Activated effector memory CD4-positive, alpha-beta T cell treated with Interleukin-2 at 50 U/mL for 16 hours (primary cell): ENCODE measurements at places on chromosomes 2 and 18.

DNA sequence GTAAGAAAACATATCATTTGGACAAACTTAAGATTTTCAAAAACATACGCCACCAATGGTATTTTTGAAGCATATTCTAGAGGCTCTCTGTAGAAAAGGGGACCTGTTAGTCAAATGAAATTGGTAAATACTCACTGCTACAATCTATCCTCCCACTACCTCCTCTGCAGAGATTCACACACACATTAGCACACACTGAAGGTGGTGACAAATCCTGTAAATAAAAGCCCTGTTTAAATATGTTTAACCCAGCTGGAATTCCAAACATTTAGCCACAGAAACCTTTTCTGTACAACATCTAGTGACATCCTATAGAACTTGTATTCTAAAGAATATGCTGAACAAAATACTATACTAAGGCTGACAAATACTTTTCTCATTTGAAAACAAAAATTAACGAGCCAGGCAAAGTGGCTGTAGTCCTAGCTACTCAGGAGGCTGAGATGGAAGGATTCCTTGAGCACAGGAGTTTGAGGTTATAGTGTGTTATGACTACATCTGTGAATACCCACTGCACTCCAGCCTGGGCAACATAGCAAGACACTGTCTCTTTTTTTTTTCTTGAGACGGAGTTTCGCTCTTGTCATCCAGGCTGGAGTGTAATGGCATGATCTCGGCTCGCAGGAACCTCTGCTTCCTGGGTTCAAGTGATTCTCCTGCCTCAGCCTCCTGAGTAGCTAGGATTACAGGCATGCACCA, 25.9 kb downstream of the ALS2 start:
- no peak for DNase-seq

GRCh38 chr18:68847219-68847837, 49.4 kb downstream of the CCDC102B start:
- DNase-seq, result no peak

GRCh38 chr2:240670402-240670801, 12.3 kb downstream of the AQP12B start:
- no peak for DNase-seq

GRCh38 chr2:158025255-158025996, 76.2 kb upstream of the UPP2 start:
- no peak for DNase-seq

DNA sequence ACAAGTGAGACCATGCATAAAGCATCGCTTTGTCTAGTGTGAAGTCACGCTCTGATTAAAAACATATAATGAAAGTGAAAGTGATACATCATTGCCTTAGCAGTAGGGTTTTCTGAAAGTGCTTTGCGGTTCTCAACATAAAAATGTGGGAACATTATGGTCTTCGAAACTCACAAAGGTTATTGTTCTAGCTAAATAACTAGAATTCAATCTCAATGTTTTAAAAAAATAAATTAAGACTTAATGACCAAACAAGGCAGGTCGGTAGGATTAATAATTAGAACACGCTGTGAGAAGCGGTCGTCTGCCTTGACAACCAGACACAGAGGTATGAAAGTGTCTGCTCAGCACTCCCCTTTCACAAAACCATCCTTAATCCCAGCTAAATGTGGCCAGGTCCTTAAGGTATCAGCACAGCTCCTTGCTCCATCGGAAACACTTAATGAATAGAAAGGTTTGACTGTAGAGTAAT, 42.2 kb downstream of the KLHL14 start:
- DNase-seq, result no peak

- no peak for DNase-seq
These were observed 30.5 kb downstream of the PXDN start for GRCh38 chr2:1713839-1714236.

DNA sequence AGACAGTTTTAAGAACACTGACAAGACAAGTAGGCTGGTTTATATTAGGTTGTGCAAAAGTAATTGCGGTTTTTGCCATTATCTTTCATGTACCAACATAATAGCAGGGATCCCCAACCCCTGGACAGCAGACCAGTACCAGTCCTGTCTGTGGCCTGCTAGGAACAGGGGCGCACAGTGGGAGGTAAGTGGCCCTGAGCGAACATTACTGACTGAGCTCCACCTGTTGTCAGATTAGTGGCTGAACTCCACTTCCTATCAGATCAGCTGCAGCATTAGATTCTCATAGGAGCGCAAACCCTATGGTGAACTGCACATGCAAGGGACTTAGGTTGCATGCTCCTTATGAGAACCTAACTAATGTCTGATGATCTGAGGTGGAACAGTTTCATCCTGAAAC, 921.9 kb downstream of the CCDC85A start:
- no peak for DNase-seq

- no peak for DNase-seq
These were observed 58.2 kb upstream of the PPM1B start for GRCh38 chr2:44110444-44110843.

- DNase-seq, result no peak
These were observed 22.0 kb upstream of the GMPPA start for GRCh38 chr2:219476652-219477151.

DNA sequence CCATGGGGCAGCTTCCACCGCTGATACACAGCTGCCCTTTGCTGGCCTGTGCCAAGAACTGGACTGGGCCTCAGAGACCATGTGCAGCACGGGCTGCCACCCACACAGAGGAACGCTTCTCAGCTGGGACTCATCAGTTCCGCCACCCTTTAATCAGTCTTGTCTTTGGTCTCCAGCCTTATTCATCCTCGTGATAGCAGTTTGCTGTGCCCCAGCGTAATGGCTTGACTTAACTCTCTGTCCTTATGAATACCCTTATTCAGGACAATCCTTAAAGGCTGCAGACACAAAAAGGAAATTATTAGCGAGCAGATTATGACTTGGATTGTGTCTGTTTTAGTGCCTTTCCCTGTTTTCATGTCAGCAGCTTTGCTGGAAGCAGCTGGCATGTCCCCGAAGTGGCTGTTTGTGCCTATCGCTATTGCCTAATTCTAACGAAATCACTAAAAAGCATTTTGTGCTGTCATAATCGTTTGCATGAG, 108.9 kb upstream of the DAPL1 start:
- DNase-seq, result no peak

DNA sequence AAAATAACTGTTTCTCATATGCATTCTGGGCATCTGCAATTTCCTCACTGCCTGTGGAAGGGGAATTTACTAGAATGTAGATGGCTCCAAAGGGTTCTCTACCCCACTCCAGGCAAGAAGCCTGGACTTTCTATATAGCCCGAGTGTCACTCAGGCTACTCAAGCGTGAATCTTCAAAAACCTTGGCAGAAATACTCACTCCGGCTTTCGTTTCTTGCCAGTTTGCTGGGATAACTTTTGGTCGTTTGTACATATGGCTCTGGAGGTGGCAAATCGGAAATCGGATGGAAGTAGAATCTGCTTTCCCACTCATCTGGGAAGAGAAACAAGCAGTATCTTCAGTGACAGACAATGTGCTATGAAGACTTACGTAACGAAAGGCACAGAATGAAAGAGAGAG, 30.7 kb downstream of the WIPF1 start:
- no peak for DNase-seq

GRCh38 chr18:26956863-26957262, 91.4 kb upstream of the AQP4 start:
- no peak for DNase-seq

GRCh38 chr2:23692263-23692662, 234.7 kb downstream of the ATAD2B start:
- no peak for DNase-seq

- no peak for DNase-seq
These were observed 138.6 kb upstream of the SCN7A start for GRCh38 chr2:166632616-166633015.

DNA sequence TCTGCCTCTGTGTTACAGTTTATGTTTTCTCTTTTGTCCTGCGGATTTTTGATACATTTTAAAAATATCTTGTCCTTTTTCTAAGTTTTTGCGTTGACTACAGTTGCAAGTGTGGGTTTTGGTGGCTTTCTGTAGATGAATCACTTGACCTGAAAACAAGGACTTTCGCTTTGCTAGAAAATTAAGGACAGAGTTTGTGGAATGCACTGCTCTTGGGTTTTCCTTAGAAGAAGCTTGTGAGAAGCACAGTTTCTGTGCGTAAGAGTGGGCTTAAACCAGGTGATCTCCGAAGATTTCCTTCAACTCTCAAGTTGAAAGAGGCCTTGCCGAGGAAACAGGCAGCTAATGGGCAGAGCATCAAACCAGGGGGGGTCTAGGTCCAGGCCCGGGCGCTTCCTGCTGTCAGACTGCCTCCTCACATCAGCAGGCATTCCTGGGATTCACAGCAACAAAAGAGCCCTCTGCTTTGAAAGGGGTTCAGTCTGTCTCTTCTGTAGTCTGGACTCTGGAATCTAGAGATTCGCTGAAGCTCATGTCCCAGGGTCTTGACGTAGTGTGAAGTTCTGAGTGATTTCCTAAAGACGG, 17.3 kb downstream of the NCK2 start:
- DNase-seq, result no peak

- DNase-seq, result no peak
These were observed 101.5 kb downstream of the MAP2 start for GRCh38 chr2:209525331-209525730.

DNA sequence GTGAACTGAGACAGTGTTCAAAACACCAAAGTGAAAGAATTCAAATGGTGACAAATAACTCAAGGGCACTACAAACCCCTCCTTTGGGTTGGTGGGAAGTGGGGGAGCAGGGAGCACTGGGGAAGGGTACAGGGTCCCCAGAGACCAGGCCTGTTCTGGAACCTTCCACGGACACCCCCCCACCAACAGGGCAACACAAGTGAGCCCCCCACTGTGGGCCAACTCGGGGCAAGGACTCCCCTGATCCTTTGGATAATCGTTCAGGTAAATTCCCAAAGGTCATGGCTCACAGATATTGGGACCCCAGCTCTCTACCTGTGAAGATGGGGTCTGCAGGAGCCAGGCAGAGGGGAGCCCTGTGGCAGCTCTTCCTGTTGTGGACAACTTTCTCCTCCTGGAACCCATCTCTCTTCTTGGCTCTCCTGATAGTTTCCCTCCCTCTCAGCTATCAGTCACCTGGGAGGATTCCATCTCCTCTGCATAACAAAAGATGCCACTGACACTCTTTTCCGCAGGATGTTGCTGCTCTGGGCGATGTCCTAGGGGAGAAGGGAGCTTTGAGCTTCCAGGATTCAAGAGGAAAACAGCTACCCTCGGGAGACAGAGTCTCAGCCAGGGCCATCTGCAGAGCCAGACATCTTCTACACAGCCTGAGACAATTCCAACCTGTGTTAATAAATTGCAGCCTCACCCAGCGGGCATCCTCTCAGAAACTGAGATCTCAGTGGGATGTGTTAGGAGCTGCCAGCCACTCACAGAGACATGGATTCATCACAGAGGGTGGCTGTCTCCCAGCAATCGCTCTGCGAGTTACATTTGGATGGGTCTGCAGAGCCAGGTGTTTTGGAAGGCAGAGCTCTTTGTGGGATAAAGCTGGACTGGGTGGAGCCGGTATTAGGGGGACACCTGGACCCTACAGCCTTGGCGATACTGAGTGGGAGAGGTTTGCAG, 35.4 kb downstream of the MBP start:
- no peak for DNase-seq

GRCh38 chr2:10004401-10004800, 38.9 kb upstream of the KLF11 start:
- no peak for DNase-seq

- DNase-seq, result no peak
These were observed 1.3 kb upstream of the TOGARAM2 start for GRCh38 chr2:28979576-28980366.

GRCh38 chr18:9704233-9705118, 3.6 kb upstream of the RAB31 start:
- DNase-seq, result no peak

DNA sequence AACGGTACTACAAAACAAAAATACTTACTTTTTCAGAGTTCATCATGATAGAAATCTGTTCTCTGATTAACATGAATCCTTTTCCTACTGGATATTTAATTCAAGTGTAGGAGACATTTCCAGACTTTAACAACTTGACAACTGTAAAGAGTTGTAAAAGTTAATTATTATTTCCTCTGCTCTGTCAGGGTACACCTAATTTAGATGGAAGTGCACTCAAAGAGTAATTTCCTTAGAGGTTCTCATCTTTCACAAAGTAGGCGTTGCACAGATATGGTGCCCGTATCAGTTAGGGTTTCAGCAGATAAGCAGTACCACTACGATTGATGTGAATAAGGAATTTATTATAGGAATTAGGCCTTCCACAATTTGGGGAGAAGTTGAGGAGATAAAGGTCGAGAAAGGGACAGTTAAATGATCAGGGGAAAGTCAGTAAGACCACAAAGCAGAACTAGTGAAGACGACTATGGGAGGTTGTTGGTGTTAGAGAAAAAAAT, 16.2 kb upstream of the PDE11A start:
- no peak for DNase-seq

- DNase-seq, result no peak
These were observed 8.0 kb downstream of the NTSR2 start for GRCh38 chr2:11661891-11662435.

- DNase-seq, result no peak
These were observed 104.5 kb downstream of the ACAA2 start for GRCh38 chr18:49708662-49709346.

DNA sequence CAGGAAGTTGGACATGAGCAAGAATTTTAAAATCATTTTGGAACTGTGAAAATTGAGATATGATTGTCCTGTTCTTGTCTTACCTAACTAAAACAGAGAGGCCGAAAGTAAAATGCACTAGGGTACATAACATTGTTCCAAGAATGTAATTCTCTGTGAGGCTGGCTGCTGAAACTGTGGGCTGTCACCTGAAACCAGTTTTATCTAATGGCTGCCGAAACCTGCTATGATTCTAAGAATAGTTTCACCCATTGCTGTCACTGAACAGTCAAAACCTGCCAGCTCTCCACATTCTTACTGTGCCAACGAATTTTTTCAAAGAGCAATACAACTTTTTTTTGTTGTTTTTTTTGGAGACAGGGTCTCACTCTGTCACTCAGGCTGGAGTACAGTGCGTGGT, 119.3 kb upstream of the ZSWIM2 start:
- DNase-seq, result no peak

- no peak for DNase-seq
These were observed 31.4 kb downstream of the C18orf54 start for GRCh38 chr18:54389143-54389505.

- DNase-seq, result no peak
These were observed 41.4 kb downstream of the STEAP3 start for GRCh38 chr2:119264781-119265692.
